HFFc6 (cell line): ENCODE measurements at places on chromosomes 6 and 20. TPM values are rescaled to one million over a fixed set of nuclear protein-coding genes. Genes with fewer than 3 reads are reported as not detected.

DNA sequence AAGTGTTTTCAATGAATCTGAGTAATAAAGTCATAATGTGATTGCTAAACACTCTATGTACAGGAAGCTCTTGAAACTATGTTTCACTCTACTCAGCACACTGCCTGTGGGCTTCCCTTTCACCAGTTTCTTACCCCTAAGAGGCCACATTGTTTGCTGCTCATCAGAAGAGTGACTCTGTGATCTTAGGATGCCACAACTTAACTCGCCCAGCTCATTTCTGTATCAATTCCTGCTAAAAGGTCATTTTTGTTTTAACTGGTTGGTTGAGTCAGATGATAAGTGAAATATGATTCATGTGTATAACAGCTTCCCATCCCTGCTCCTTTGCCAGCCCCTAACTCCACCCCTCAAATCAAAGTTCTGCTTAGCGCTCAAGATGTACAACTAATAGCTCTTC, 9.8 kb upstream of the NDUFAF4 start:
- peaks cover 18% of the 10 kb centered on the region for H3K27me3 ChIP-seq
- H3K4me1 ChIP-seq = peaks cover 8% of the 10 kb centered on the region
- DNase-seq = peak; percentile 13
- H3K4me3 ChIP-seq = no peak overlapping the region

The SCGN gene
- total RNA-seq = not detected in 3 replicates

- peak overlapping the region; percentile 55; the same call in 1 of the 2 replicates for H3K27ac ChIP-seq
- DNase-seq = no peak
- H3K27me3 ChIP-seq = peaks cover 2% of the 10 kb centered on the region; the same call in 1 of the 2 replicates
- peaks cover 24% of the 10 kb centered on the region for H3K36me3 ChIP-seq
- H3K4me1 ChIP-seq = peaks cover 37% of the 10 kb centered on the region
- H3K4me3 ChIP-seq = peak overlapping the region; percentile 72
Observed at GRCh38 chr20:45882469-45883099, 1.6 kb downstream of the ZSWIM1 start.

The ABHD12 gene
- 87.0 to 103 TPM (median 96.5 TPM) in 3 replicates for total RNA-seq

The DACT2 gene
- not detected in 3 replicates for total RNA-seq

- H3K36me3 ChIP-seq = no peaks in the 10 kb centered on the region
- peak; percentile 40 for DNase-seq
- H3K27me3 ChIP-seq = no peaks in the 10 kb centered on the region; the same call in 1 of the 2 replicates
- H3K4me3 ChIP-seq = no peak overlapping the region
Observed at GRCh38 chr6:127190552-127190951, 72.1 kb downstream of the RSPO3 start.

The MICB gene
- 15.6 to 22.4 TPM (median 17.2 TPM) in 3 replicates for total RNA-seq

The CCHCR1 gene
- total RNA-seq = 12.0 to 21.9 TPM (median 18.0 TPM) in 3 replicates

GRCh38 chr6:118700531-118700930, 49.1 kb upstream of the CEP85L start:
- no peak overlapping the region for H3K27ac ChIP-seq
- no peak overlapping the region for H3K4me3 ChIP-seq
- peaks cover 9% of the 10 kb centered on the region for H3K4me1 ChIP-seq
- no peaks in the 10 kb centered on the region for H3K36me3 ChIP-seq
- no peak for DNase-seq
- peaks cover 3% of the 10 kb centered on the region for H3K27me3 ChIP-seq

The MTRF1L gene
- 24.0 to 29.7 TPM (median 28.6 TPM) in 3 replicates for total RNA-seq

GRCh38 chr6:112618849-112619248, 271.7 kb downstream of the RFPL4B start:
- no peak for DNase-seq

DNA sequence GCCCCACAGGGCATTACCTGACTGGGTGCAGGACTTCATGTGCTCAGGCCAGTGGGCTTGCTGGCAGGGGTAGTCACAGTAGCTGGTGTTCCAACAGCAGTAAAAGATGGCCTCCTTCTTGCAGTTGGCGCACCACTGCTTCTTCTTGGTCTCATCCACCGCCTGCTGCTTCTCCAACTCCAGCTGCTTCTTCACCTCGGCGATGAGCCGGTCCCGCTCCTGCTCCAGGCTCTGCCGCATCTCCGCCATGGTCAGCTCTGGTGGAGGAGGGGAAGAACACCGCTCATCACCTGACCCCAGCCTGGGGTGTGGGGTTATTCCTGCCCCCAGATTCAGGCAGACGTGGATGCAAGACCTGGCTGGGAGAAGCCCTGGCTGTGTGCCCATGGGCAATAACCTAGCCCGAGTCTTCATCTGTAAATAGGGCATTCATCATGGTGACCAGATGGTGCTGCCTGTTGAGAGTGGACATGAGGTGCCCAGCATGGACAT, 132.2 kb downstream of the ZMYND8 start:
- H3K27ac ChIP-seq = no peak overlapping the region
- no peaks in the 10 kb centered on the region for H3K4me1 ChIP-seq
- DNase-seq = no peak

- no peaks in the 10 kb centered on the region for H3K36me3 ChIP-seq
- peaks cover 14% of the 10 kb centered on the region for H3K27me3 ChIP-seq
- H3K4me1 ChIP-seq = no peaks in the 10 kb centered on the region
- no peak overlapping the region for H3K4me3 ChIP-seq
Observed at GRCh38 chr6:138005846-138006245, 101.4 kb downstream of the PERP start.

The RIMS1 gene
- 2.0 to 2.3 TPM (median 2.1 TPM) in 3 replicates for total RNA-seq

The CYP21A2 gene
- 0.27 TPM in 1 of 3 replicates, not detected in the others for total RNA-seq

DNA sequence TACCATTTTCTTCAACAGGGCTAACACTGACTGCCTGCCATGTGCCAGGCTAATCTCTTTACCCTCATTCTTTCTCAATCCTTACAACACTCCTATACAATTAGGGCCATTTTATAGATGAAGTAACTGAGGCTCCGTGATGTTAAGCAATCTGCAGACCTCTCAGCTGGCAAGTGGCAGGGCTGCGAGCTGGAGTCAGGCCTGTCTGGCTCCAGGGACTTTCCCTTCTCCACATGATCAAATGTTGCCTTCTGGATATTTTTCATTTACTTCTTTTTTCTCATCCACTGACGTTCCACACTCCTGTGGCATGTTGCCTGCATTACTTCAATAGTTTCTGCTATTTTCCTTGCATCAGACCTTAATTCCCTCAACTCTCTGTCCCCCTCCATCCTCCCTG, 55.2 kb upstream of the TAGAP start:
- no peaks in the 10 kb centered on the region for H3K36me3 ChIP-seq
- peaks cover 48% of the 10 kb centered on the region for H3K27me3 ChIP-seq
- H3K4me1 ChIP-seq = no peaks in the 10 kb centered on the region; the same call in 1 of the 2 replicates
- no peak overlapping the region for H3K27ac ChIP-seq

The CLVS2 gene
- not detected in 3 replicates for total RNA-seq

GRCh38 chr6:20837189-20837588, 302.9 kb downstream of the CDKAL1 start:
- H3K27ac ChIP-seq = no peak overlapping the region
- H3K27me3 ChIP-seq = no peaks in the 10 kb centered on the region
- no peak for DNase-seq
- H3K4me3 ChIP-seq = no peak overlapping the region

DNA sequence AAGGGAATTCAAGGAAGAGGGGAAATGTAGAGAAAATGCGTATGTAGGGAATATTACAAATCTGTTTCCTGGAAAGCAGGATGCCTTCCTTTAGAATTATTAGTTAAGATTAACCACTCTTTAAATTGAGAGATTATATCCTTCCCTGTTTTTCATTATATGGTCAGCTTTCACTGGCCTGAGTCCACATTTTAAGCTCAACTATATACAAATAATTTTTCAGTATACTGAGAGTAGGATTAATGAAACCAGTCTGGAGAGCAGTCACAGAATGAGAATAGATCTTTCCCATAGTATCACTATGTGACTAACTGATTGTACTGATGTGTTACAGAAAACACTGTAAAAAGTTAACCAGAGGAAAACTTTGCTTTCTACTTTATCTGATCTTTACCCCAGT, 306.3 kb downstream of the LAMA2 start:
- H3K27me3 ChIP-seq = no peaks in the 10 kb centered on the region
- H3K4me3 ChIP-seq = peak overlapping the region; percentile 12; the same call in 1 of the 2 replicates
- DNase-seq = no peak
- no peaks in the 10 kb centered on the region for H3K36me3 ChIP-seq
- H3K4me1 ChIP-seq = peaks cover 53% of the 10 kb centered on the region
- peak overlapping the region; percentile 73 for H3K27ac ChIP-seq
